Activated CD4-positive, alpha-beta T cell treated with anti-CD3 and anti-CD28 coated beads, Interleukin-2, amount 50 U/mL, for 48 hours (primary cell): ENCODE measurements at places on chromosomes 4 and X.

DNA sequence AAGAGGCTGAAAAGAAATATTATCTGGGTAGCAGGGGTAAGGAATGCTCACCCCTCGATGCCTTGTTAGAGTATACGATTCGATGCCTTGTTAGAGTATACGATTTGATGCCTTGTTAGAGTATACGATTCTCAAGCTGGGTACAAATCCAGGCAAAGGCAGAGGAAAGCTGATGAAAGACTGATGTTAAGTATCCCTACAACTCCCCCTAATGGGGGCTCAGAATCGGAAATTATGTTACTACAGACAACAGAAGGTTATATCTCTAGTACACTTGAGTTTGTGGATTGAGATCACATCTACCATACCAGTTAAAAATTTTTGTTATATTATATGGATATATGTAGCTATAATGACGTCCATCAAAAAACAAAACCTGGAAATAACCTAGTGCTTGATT, 4.8 kb downstream of the LRRC66 start:
- no peak for DNase-seq

DNA sequence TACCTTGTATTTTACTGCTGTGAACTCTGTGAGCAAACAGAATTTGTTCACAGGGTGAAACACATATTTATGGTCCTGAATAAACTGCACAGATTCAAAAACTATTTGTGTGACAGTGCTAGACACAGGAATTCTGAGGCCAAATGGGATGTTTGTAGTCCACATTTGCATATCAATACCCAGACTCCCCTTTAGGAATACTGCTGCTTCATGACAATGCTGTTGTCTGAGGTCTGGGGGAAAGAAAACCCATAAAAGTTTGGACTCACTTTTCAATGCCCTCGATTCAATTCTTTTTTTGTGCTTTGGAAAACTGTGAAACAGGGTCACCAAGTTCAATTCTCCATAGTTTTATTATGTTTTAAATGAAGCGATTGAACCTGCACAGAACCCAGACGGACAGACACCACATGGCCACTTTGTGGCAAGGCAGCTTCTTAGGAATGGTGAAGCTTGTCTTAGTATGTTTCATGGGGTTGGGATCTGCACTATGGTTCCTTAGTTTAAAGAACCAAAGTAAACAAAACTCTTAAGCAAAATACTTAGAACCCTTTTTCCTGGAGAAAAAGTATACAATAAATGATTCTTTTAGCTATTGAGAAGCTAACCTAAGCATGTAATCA, 92.3 kb upstream of the MAD2L1 start:
- DNase-seq = no peak

DNA sequence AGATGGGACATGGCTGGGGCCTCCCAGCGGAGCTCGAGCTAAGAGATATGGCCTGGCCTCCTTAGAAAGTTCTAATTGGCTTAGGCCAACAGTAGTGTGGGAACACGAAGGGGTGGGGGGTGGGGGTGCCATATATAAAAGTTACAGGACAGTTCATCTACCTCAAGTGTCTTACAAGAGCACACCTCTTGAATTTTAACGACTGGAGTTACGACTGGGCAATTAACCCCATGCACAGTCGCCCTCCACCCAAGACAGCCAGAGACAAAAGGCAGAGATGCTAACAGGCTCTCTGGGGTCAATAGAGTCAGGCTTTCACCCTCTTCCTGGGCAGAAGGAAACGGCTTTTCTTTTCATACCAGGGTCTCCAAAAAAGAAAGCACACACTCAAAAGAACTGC, 302.2 kb downstream of the BCOR start:
- DNase-seq = no peak

DNA sequence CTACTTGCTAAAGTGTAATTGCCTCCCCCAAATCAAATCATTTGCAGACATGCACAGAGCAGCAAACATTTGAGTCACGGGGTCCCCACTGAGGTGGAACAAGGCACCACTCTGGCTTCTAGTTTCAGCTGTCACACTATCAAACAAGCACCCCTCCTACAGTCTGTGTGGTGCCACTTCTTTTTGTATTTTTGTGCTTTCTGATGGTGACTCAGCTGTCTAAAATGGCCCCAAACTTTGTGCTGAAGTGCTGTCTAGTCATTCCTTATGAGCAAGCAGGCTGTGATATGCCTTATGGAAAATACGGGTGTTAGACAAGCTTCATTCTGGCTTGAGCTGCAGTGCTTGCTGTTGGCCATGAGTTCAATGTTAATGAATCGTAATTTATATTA, 15.4 kb downstream of the IGFBP7 start:
- no peak for DNase-seq

DNA sequence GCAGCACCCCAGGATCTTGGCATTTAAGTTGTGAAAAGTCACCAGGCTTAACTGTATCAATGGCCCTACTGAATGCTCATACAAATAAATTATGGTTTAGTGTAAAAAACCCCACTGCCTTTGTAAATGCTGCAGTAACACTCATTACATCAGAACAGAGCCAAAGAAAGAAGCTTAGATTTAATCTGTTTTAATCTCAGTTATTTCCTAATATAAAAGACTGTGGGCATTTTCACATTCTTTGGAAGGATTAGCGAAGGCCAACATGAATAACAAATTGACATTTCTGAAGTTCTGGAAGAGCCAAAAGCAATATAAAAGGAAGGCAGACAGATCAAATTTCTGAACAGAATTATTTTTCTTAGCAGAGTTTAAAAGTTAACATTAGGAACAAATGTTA, 140.0 kb upstream of the HCCS start:
- no peak for DNase-seq

DNA sequence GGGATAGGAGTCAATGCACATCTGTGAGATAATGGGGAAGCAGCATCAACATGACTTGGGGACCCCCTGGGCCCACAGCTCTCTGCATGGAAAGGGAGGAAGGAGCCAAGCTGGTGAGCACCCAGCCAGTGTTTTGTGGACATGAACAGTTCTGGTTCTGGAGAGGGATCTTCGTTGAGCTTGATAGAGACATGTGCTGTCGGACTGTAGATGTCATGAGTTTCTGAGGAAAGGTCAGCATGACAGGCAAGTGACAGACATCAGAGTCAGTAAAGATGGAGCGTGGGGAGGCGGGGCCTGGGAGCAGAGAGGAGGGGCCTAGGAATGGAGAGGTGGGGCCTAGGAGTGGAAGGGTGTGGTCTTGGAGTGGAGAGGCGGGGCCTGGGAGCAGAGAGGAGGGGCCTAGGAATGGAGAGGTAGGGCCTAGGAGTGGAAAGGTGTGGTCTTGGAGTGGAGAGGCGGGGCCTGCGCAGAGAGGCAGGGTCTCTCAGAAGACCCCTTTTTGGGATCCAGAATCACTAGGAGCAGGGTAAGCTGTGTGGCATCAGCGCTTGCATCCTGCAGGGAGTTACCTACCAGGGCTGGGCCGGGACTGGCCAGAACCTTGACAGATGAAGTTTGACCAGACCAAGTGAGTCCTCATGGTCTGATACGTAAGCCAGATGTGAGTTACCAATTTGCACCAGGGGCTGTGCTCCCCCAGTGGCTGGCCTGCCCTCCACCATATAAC, 33.7 kb downstream of the PIGG start:
- DNase-seq = no peak

DNA sequence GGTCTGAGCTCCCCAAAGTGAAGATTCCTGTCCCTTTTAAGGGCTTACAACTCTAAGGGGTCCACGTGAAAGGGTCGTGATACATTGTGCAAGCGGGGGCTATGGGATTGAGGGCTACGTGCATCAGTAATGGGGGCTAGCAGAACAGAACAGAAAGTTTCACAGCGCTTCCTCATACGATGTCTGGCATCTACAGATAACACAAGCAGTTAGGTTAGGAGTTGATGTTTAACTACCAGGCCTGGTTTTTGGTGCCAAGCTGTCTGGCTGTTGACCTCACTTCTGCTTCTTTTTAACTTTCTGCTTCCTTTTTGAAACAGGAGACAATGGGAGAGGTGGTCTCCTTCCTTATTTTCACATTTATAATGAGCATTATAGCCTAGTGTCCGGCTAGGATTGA, 368.6 kb upstream of the CXorf51A start:
- no peak for DNase-seq

GRCh38 chr4:47899639-47900038, 14.7 kb downstream of the NFXL1 start:
- no peak for DNase-seq

DNA sequence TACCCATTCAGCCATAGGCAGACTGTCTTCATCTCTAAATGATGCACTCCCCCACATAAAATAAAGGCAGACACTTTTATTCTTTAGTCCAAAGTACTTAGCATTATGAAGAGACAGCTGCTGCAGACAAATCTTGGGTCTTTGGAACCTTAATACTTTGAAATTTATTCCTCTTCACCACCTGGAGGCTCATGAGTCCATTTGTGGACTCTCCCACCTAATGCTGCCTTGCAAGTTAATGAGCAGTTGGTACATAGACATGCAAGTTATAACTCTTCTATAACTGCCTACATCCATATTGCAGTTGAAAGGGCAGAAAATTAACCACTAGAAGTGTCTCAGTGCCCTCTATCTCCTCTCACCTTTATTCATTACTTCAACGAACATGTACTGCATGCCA, 118.6 kb upstream of the CPEB2 start:
- DNase-seq = no peak

GRCh38 chr4:188078116-188078515, 31.3 kb downstream of the TRIML2 start:
- DNase-seq = no peak
